ENCODE measurements at places on chromosomes 6 and 20. TPM values are rescaled to one million over a fixed set of nuclear protein-coding genes. Genes with fewer than 3 reads are reported as not detected.

LAMA2 gene
- total RNA-seq, result 0.48 TPM

SLC35D3 gene
- 0.07 TPM for total RNA-seq

EMILIN3 gene
- 0.51 TPM for total RNA-seq

ACTL10 gene
- total RNA-seq, result not detected
